ENCODE measurements at places on chromosomes 2 and 18.

DNA sequence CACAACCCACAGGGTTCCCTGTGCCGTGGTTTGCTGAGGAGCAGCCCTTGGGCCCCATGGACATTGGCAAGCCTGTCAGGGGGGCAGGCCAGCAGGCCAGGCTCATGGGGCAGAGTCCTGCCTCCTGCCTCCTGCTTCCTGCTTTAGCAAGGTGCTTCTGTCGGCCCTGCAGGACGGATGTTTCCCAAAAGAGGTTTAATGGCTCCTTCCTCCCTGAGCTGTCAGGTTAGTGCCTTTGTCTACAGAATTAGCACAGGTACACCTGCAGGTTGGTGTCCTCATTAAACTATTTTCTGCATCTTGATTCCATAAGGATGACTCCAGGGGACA is 152.3 kb downstream of the TTC32 start:
- DNase-seq: no peak

DNA sequence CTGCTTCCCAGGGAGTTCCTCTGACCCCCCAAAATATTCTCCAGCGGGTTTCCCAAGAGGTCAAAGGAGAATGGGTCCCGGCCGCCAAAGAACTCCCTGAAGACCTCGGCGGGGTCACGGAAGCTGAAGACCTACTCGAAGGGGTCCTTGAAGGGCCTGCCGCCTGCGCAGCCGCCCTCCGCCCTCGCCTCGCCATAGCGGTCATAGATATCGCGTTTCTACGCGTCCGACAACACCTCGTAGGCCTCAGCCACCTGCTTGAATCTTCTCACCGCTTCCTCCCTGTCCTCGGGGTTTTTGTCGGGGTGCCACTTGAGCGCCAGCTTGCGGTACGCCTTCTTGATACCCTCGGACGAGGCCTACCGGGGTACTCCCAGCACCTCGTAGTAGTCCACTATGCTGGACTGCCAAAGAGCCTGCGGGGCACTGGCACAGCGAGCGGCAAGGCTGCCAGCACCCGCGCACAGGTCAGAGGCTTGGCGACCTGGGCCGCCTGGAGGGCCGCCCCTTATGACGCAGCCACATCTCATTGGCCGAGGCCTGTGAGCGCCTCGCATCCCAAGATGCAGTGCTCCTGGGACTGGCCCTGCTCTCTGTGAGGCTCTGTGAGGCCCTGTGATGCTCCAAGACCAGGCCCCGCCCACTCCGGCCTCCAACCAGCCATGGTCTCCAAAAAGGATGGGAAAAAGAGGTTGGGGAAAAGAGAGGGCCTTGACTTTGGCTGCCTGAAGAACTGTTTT is 5.0 kb upstream of the UGT1A1 start:
- no peak for DNase-seq

GRCh38 chr2:170362871-170363631 is 185.1 kb downstream of the MYO3B start:
- no peak for DNase-seq

DNA sequence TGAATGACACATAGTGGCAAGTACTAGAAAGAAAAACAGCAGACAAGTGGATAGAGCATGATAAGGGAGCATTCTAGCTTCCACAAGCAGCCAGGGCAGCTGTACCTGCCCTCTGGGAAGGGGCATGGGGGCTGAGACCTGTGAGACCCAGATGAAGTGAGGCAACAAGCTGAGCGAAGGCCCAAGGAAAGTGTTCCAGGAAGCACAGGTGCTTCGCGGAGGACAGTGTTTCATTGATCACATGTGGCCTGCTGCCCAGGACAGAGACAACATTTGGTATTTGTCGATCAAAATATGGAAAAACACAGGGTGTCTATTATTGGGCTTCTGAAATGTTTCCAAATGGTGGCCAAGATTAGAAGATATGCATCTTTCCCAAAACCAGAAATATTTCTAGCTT is 149.1 kb downstream of the ZNF516 start:
- no peak for DNase-seq

- DNase-seq: no peak
Measured at GRCh38 chr2:20378341-20378740, 27.7 kb upstream of the PUM2 start.

- no peak for DNase-seq
Measured at GRCh38 chr2:100902817-100903405, 83.0 kb downstream of the NPAS2 start.

DNA sequence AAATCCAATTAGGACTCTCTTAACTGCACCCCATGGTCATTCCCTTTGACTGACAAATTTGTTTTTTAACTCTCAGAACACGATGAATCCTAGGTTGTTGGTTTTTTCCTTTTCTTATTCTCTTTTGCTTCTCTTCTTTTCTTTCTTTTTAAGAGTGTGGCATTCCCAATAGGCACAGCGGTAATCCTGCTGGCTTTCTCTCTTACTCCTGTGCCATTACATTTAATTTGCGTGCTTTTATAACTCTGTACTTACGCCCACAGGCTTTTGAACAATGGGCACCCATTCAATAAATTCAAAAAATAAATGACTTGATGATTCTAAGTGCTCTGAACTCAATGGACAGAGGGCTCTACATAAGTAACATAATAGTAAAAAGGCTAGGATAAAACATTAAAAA is 189.0 kb upstream of the SMAD7 start:
- DNase-seq: no peak

- DNase-seq: no peak
Measured at GRCh38 chr2:27175330-27175729, 26.5 kb downstream of the TCF23 start.

GRCh38 chr2:41431756-41432155 is 616.1 kb upstream of the PKDCC start:
- no peak for DNase-seq

DNA sequence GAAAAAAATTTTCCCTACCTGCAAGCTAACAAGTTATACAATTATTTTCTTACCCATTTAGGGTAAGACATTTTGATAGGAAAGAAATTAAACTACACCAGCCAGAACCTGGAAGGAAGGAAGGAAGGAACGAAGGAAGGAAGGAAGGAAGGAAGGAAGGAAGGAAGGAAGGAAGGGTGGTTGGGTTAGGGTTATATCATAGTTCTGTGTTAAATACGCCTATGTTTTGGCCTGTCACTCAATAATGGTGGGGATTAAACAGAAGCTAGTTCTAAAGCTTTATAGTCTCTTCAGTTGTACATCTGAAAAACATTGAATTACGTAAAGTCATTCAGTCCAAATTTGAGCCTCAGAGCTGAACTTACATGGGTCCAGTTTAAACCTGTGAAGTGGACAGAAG is 74.9 kb upstream of the DNMT3A start:
- no peak for DNase-seq

GRCh38 chr2:216406826-216407225 is 5.5 kb upstream of the SMARCAL1 start:
- no peak for DNase-seq

DNA sequence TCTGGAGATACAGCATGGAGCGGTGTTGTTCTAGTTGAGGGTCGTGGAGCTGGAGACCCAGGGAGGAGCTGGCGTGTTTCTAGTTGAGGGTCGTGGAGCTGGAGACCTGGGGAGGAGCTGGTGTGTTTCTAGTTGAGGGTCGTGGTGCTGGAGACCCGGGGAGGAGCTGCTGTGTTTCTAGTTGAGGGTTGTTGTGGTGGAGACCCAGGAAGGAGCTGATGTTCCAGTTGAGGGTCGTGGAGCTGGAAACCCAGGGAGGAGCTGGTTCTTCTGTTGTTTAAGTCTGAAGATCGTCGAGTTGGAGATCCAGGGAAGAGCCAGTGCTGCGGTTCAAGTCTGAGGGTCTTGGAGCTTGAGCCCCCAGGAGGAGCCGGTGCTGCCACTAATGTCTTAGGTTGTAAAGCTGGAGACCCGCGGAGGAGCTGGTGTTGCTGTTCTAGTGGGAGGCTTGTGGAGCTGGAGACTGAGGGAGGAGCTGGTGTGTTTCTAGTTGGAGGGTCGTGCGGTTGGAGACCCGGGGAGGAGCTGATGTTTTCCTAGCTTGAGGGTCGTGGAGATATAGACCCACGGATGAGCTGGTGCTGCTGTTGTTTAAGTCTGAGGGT is 155.3 kb downstream of the RTP5 start:
- no peak for DNase-seq

- no peak for DNase-seq
Measured at GRCh38 chr2:236171181-236171679, 3.0 kb upstream of the GBX2 start.

- DNase-seq: no peak
Measured at GRCh38 chr2:237714690-237715458, 83.7 kb upstream of the RBM44 start.

GRCh38 chr18:69752737-69753380 is 194.8 kb downstream of the CD226 start:
- DNase-seq: no peak

DNA sequence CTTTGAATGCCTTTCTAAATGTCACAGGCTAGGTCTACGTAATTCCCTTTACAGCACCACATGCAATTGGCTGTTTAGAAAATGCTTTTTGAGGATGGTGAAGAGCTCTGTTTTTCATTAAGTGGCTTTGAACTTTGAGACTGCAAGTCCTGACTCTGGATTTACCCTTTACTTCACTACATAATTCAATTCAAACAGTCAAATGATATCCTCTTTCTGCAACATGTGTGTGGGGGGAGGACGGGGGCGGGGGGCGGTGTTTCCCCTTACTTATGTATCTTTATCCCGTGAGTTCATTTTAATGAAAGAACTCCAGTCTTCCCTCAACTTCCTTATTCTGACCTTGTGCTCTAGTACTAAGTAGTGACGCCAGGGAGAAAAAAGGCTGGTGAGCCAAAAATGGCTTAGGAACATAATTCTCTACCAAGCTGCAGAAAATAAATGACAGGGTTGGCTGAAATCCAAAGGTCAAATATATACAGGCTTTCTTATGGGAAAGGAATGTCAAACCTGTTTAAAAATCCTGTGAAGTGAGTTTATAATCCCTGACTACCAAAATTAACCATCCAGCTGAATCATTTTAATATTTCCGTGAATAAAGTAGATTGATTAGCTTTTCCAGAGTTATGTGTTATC is 119.6 kb downstream of the SLC8A1 start:
- DNase-seq: peak; percentile 8

GRCh38 chr2:105431367-105432043 is 32.7 kb upstream of the FHL2 start:
- no peak for DNase-seq

DNA sequence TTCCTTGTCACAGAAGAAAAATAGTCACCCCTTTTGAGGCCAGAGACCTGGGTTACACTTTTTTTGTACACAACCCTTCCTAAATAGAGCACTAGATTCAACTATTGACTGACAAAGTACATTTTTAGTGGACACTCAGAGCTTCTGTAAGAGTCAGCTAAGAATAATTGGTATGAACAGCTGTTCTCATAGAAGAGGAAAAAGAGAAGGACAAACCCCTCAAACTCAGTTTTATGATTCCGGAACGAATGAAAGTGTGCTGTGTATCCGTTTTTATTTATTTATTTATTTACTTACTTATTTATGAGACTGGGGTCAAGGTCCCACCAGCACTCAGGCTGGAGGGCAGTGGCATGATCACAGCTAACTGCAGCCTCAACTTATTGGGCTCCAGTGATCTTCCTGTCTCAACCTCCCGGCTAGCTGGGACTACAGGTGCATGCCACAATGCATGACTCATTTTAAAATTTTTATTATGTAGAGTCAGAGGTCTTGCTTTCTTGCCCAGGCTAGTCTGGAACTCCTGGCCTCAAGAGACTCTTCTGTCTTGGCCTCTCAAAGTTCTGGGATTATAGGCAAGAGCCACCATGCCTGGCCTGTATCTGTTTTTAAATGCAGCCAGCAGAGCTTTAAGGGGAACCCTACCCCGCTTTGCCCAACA is 36.0 kb upstream of the FZD5 start:
- DNase-seq: no peak

DNA sequence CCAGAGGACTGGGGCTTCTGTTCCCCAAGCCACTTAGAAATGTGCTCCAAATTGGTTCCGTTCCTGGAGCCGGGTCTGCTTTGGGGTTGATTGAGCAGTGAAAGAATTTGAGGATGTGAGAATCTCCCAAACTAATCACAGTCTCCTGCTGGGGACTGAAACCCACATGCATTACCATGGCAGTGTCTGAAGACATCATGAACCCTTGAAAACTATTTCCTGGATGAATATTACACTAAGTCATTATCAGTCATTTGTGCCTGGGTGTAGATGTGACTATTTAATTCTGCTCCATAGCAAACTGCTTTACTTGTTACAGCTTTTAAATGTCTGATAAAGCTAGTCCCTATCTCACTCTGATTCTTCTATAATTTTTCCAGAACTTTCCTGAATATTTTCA is 27.6 kb downstream of the SPP2 start:
- no peak for DNase-seq

DNA sequence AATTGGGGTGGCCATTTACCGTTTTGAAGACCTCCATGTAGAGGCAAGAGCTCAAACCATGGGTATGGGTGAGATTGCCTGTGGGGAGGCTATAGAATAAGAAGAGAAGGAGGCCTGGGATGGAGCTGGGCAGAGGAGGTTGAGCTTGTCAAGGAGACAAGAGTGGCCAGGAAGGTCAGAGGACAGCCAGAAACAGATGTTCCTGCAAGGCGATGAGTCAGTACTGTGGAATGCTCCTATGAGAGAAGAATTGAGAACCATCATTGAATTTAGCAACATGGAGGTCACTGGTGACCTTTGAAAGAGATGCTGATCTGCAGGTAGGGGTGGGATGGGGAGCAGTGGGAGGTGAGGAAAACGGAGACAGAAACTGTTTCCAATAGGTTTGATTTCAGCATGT is 3.5 kb downstream of the ACSL3 start:
- DNase-seq: no peak

DNA sequence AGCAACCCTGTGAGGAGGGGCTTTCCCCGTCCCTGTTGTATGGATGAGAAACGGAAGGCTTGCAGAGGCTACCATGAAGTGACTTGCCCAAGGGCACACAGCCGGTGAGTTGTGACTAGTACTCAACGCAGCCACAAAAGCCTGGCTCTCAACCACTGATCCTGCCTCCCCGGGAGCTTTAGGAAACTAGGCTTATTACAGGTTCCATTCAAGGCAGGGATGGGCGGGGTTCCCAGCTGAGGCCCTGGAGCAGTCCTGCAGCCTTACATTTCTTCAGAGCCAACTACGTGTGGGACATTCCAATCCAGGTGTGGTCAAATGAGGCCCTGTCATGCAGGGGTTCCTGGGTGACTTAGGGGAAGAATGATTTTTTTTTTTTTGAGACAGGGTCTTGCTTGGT is 59.6 kb downstream of the MEX3C start:
- no peak for DNase-seq

GRCh38 chr2:16623031-16623430 is 42.6 kb downstream of the CYRIA start:
- no peak for DNase-seq

GRCh38 chr2:8790739-8791162 is 46.7 kb downstream of the KIDINS220 start:
- DNase-seq: no peak

DNA sequence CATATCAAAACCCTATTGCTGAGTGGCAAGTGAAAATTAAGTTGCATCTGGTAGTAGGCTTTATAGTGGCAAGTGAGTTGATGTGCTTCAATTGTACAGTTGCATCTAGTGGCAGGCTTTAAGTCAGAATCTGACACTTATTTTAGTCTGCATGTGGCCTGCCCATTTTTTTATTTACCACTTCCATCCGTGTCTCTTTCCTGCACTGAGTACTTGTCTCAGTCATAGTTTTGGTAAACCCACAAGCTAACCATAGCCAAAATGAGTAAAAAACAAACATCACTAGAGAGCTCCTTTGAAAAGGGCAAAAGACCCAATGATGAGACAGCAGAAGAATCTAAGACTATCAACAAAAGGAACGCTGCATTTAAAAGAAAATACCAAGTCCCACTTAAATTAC is 96.0 kb upstream of the CRACDL start:
- DNase-seq: no peak

- no peak for DNase-seq
Measured at GRCh38 chr2:63124850-63125249, 74.2 kb downstream of the OTX1 start.

All from pons (tissue), 1 donor.